Neural progenitor cell (in vitro differentiated cells): ENCODE measurements at places on chromosomes 3 and 15. TPM values are rescaled to one million over a fixed set of nuclear protein-coding genes. Genes with fewer than 3 reads are reported as not detected.
A peak's percentile ranks its signal among the peaks of the same experiment; 100 is the strongest.

- H3K4me1 ChIP-seq = peaks cover 79% of the 10 kb centered on the region
- H3K4me3 ChIP-seq = peak overlapping the region; percentile 63
- peak overlapping the region; percentile 99 for H3K27ac ChIP-seq
- H3K27me3 ChIP-seq = no peaks in the 10 kb centered on the region
These were observed 278.8 kb downstream of the FOXP1 start for GRCh38 chr3:71304684-71305083.

DNA sequence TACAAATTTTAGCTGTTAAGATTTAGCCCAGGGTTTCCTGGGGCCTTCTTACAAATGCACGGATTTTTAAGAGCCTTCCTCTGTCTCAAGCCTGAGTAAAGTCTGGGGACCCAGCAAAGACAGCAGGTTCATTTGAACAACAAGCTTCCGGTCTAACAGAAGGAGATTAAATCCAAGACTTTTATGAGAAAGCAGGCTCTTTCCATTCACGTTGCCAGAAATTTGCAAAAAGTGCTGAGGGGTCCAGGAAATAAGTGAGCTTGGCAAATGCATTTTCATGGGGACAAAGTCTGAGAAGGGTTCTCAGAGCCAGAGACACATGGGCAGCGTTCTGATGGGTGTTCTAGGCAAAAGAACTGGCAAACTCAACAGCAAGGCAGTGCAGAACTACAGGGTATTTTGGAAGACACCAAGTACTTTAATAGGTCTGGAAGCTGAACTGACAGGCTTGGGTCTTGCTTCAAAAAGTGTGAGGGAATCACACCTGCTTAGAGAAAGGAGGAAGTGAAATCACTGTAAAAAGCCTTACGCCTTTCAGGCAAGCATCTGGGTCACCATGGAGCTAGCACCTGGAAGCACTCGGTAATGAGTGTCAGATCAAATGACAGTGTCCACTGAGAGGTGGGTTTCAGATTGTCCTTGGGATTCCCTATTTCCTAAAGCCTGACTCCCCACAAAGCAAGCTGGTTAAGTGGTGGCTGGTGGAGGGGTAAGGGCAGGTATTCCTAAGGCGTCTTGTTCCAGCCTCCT is 115.8 kb upstream of the ARHGEF3 start:
- no peak overlapping the region for H3K4me3 ChIP-seq
- no peaks in the 10 kb centered on the region for H3K36me3 ChIP-seq
- no peak overlapping the region for H3K27ac ChIP-seq
- no peaks in the 10 kb centered on the region for H3K27me3 ChIP-seq
- peaks cover 35% of the 10 kb centered on the region for H3K4me1 ChIP-seq
- no peak for DNase-seq

DNA sequence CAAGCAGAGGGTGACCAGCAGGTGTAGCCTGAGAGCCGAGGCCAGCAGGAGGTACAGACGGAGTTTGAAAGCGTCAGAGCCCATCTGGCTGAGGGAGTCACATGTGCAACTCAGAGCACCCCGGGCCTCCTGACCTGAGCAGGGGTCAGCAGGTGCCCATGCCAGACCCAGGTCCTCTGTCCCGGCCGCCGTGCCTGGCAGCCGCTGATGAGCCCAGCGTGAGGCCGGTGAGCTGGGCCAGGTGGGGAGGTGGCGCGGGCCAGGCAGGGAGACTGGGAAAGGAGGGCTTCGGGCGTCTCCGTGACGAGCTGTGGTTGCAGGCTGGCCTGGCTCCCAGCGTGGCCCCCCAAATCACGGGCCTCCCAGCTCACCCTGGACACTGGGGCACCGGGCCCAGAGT is 130.9 kb downstream of the CHSY1 start:
- H3K4me1 ChIP-seq = peaks cover 19% of the 10 kb centered on the region
- no peak overlapping the region for H3K27ac ChIP-seq
- no peak overlapping the region for H3K4me3 ChIP-seq
- H3K36me3 ChIP-seq = no peaks in the 10 kb centered on the region
- no peaks in the 10 kb centered on the region for H3K27me3 ChIP-seq

DNA sequence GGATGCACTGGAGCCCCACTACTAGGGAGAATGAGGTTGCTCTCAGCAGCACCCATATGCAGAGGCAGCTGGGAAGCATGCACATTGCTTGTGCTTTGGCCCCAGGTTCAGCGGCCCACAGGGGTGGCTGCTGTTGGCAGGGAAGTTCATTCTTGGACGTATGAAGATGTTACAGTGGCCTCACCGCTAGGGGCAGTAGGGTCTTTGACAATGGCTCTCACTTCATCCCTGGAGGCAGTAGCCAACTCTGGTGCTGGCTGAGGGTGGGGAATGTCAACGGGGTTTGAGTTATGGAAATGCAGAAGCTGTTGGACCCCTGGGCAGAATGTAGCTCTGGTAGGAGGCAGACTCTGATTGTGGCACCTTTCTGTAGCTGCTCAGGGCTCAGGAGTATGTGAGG is 279.9 kb downstream of the SCAPER start:
- no peaks in the 10 kb centered on the region for H3K4me1 ChIP-seq
- H3K4me3 ChIP-seq = no peak overlapping the region
- no peak overlapping the region for H3K27ac ChIP-seq
- no peaks in the 10 kb centered on the region for H3K36me3 ChIP-seq
- DNase-seq = peak; percentile 4

AADACL2 gene
- total RNA-seq = not detected in 2 replicates

FHIT gene
- total RNA-seq = 3.2 and 5.7 TPM in 2 replicates
